Thoracic aorta (tissue), 2 donors: ENCODE measurements at places on chromosomes 16 and 17.
A peak's percentile ranks its signal among the peaks of the same experiment; 100 is the strongest.

GRCh38 chr17:44636562-44636961 is 19.7 kb upstream of the MEIOC start:
- no peak overlapping the region for H3K4me3 ChIP-seq
- no peak overlapping the region for H3K27ac ChIP-seq
- H3K4me1 ChIP-seq = no peaks in the 10 kb centered on the region

- DNase-seq = no peak
- peak overlapping the region; percentile 20 for H3K27ac ChIP-seq
- peaks cover 7% of the 10 kb centered on the region for H3K4me1 ChIP-seq
- no peaks in the 10 kb centered on the region for H3K27me3 ChIP-seq
These were observed 96.6 kb downstream of the NXN start for GRCh38 chr17:882827-883585.

DNA sequence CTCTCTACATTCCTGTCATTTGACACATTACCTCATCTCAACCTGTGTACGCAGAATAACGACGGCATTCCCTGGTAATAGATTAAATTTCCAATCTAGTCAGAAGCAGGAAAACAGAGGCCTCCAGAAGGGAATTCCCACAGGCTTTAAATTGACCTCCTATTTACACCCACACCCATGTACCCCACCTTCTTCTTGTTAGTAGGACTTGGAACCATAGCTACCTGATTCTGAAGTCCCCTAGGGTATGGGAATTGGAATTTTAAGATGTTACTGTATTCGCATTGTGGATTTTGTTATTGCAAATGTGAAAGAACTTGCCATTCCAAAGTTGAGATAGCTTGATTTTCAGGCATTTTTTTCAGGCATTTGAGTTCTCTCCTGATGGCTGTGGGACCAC is 377.5 kb upstream of the DYNLRB2 start:
- no peak overlapping the region for H3K4me3 ChIP-seq
- no peaks in the 10 kb centered on the region for H3K36me3 ChIP-seq
- H3K27me3 ChIP-seq = no peaks in the 10 kb centered on the region

DNA sequence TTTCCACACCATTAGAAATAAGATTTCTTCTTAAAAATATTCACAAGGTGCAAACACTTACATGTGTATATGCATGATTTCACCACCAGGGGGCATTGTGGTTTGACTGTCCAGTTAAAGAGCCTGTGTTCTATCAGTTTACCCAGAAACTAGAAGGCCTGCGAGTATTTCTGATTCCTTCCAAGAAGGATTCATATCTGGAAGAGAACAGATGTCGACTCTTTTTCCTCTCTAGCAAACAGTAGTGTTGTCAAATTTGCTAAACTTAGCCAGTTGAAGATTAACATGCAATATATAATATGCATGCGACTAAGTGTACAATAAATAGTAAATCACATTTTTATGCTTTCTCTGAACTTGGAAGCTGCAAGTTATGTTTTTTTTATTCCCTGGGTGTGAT is 404.1 kb downstream of the WWOX start:
- H3K27me3 ChIP-seq = no peaks in the 10 kb centered on the region
- H3K4me1 ChIP-seq = peaks cover 23% of the 10 kb centered on the region
- H3K36me3 ChIP-seq = no peaks in the 10 kb centered on the region
- DNase-seq = peak; percentile 17
- no peak overlapping the region for H3K4me3 ChIP-seq

DNA sequence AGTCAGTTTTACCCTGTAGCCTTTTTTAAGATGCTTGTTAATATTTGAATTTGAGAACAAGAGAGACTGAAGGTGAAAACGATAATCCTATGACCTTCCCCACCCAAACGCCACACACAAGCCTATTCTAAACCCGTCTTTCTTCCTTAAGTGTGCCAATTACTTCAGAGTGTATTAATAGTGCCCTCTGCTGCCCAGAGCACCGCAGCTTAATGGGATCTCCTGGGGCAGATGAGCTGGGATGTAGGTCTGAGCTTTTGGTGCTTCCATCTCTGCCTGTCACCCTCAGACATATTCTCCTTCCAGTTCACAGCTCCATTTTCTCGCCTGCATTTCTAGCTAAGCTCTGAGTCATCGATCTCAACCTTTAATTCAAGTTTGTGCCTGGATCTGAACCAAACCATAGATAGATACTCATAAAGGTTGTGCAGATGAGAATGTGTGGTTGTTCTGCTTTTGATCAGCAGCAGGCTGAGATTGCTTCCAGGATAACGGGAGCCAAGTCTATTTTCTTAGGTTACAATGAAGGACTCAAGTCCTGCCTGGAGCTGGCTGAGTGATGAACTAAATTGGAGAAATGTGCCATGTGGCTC is 46.4 kb upstream of the CDH13 start:
- H3K27ac ChIP-seq = no peak overlapping the region
- H3K36me3 ChIP-seq = no peaks in the 10 kb centered on the region
- no peaks in the 10 kb centered on the region for H3K27me3 ChIP-seq

DNA sequence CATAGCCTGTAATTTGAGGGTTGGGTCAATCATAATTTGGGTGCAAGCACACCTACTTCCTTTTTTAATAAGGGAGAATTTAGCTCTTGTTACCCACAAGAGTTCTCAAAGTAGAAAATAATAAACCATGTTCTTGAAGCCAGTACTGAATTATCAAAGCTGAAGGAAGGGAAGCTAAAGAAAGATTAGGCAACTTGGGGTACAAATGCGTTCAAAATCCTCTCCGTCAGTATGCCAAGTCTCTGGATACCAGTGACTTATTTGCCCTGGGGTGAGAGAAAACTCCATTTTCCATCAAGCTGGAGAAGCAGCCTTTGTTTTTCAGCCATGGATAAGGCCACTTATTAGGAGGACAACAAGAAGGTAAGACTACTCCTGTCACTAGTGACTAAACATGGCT is 23.5 kb upstream of the DHRS13 start:
- H3K27me3 ChIP-seq = no peaks in the 10 kb centered on the region
- peaks cover 13% of the 10 kb centered on the region for H3K36me3 ChIP-seq
- H3K27ac ChIP-seq = no peak overlapping the region
- H3K4me3 ChIP-seq = no peak overlapping the region
- no peak for DNase-seq

DNA sequence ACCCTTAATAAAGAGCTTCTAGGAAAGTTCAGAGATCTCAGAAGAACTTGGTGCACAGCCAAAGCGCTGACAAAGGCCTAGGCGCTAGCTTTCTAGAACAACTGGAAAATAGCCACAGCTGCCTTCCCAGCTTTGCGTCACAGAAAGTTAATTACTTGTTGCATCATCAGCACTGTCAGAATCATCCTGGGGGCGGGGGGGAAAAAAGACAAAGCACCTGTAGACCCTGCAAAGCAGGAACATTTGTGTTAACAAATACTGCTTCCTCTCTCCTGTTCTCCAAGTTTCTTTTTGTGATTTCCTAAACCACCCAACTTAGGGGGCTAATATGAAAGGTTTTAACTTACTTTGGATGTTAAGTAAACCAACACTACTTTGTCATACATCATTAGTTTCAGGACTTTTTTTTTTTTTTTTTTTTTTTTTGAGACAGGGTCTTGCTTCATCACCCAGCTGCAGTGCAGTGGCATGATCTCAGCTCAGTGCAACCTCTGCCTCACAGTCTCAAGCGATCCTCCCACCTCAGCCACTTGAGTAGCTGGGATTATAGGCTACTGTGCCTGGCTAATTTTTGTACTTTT is 4.8 kb upstream of the AARSD1 start:
- no peak overlapping the region for H3K27ac ChIP-seq
- H3K36me3 ChIP-seq = no peaks in the 10 kb centered on the region
- H3K4me3 ChIP-seq = no peak overlapping the region
- H3K4me1 ChIP-seq = no peaks in the 10 kb centered on the region
- H3K27me3 ChIP-seq = no peaks in the 10 kb centered on the region

DNA sequence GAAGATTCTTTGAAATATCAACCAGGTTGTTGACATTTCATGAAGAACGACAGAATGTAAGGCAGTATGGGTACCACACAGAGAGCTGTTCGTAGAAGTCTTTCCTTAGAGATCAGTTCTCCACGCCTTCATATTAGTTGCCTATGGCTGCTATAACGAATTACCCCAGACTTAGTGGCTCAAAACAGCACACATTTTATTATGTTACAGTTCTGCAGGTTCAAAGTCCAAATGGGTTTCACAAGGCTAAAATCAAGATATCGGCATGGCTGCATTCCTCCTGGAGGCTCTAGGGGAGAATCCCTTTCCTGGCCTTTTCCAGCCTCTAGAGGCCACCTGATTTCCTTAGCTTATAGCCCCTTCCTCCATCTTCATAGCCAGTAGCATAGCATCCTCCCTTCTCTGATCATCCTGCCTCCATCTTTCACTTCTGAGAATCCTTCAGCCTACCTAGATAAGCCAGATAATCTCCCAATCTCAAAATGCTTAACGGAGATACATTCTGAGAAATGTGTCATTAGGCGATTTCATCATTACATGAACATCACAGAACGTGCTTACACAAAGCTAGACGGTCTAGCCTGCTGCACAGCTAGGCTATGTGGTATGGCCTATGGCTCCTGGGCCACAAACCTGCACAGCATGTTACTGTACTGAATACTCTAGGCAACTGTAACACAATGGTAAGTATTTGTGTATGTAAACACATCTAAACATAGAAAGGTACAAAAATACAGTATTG is 26.0 kb downstream of the ERCC4 start:
- H3K27ac ChIP-seq = no peak overlapping the region
- H3K4me3 ChIP-seq = no peak overlapping the region
- no peaks in the 10 kb centered on the region for H3K27me3 ChIP-seq
- H3K4me1 ChIP-seq = no peaks in the 10 kb centered on the region

DNA sequence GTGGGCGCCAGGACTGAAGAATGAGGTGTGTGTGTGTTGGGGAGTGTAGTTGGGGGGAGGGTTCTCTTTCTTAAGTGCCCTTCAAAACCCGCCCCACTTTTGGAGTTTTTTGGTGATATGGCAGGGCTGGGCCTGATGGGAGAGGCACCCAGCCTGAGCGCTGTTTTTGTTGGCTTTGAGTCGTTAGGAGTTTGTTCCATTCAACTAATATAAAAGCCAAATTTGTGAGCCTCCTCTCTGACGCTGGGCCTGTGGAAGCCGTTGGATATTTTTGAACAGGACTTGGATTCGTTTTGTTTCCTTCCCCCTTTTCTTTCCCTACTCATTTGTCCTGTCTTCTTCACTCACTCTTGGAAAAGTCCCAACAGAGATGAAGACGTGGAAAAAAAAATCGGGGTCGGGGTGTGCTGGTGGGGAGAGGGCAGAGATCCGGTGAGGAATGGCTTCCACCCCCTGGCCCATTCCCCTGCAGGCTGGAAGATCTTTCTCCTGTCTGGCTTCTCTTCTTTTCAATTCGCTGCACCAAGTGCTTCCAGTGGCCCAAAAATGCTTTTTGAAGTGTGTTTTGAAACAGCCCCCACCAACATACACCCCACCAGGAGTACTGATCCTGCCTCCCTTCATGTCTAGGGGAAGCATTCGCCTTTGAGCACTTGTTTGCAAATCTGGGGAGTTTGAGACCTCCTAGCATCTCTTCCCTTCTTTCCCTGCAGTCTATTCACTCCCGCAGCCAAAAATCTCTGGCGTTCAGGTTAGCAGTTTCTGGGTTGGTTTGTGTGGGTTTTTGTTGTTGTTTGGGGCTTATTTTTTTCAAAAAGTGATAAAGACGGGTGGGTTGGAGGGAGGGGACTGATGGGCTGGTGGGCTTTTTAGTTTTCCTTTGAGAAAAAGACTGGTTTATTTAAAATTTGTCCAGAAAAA is 2.6 kb downstream of the FZD2 start:
- H3K36me3 ChIP-seq = no peaks in the 10 kb centered on the region
- H3K4me3 ChIP-seq = peak overlapping the region; percentile 83
- DNase-seq = no peak
- peak overlapping the region; percentile 82 for H3K27ac ChIP-seq
- peaks cover 15% of the 10 kb centered on the region for H3K4me1 ChIP-seq
- no peaks in the 10 kb centered on the region for H3K27me3 ChIP-seq

DNA sequence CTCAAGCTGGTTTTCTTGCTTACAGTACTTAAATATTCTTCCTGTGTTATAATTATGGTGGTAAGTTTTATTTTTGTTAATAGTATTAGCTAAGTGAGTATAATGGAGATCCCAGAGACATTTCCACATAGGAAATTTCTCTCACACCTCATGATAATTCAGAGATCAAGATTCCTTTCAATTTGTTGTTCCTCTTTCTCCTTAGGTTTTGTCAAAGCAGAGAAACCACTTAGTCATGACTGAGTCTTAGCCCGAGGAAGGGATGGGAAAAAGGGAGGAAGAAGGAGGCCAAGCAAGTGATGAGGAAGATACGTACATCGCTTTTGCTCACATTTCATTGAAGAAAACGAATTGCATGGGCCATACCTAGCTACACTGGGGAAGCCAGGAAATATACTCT is 18.4 kb downstream of the ESRP2 start:
- no peaks in the 10 kb centered on the region for H3K36me3 ChIP-seq
- H3K27ac ChIP-seq = no peak overlapping the region
- DNase-seq = no peak
- H3K27me3 ChIP-seq = no peaks in the 10 kb centered on the region
- no peak overlapping the region for H3K4me3 ChIP-seq
- H3K4me1 ChIP-seq = no peaks in the 10 kb centered on the region

DNA sequence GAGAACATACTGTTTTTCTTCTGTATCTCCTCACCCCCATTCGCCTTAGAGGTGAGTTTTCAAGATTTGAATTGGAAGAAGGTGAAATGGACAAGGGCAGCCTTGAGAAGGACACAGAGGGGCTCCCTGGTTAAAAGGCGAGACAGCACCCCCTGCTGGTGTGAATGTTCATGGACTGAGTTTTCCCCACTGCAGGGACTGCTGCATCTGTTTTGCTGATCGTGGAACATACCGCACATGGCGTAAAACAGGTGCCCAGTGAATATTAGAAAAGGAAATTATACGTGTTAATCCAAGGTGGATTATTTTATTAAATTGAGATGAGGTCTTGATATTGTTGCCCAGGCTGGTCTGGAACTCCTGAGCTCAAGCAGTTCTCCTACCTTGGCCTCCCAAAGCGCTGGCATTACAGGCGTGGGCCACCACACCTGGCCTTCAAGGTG is 54.5 kb downstream of the NDE1 start:
- peaks cover 72% of the 10 kb centered on the region for H3K36me3 ChIP-seq
- no peaks in the 10 kb centered on the region for H3K4me1 ChIP-seq
- peak; percentile 19 for DNase-seq
- no peak overlapping the region for H3K4me3 ChIP-seq
- peak overlapping the region; percentile 4 for H3K27ac ChIP-seq

GRCh38 chr17:32191306-32191705 is 49.0 kb downstream of the RHOT1 start:
- no peak overlapping the region for H3K4me3 ChIP-seq
- no peak for DNase-seq
- no peak overlapping the region for H3K27ac ChIP-seq
- peaks cover 21% of the 10 kb centered on the region for H3K36me3 ChIP-seq
